NCI-H510A (cell line): ENCODE measurements at places on chromosomes 7 and 10.

DNA sequence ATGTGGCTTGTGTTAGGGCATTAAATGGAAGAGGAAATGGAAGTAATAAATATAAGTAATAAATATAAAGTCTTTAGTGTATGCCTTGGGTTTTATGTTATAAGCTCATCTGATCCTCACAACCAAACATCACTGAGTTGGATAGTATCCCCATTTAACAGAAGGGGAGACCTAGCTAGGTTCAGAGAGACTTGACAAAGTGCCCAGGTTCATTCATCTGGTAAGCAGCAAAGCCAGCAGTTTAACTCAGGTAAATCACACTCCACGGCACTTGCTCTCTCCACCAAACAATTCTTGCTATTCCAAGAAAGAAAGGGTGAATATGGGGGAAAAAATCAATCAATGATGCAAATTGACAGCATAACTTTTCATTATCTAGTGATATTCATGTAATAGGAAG, 167.3 kb downstream of the MAGI2 start:
- DNase-seq: no peak

DNA sequence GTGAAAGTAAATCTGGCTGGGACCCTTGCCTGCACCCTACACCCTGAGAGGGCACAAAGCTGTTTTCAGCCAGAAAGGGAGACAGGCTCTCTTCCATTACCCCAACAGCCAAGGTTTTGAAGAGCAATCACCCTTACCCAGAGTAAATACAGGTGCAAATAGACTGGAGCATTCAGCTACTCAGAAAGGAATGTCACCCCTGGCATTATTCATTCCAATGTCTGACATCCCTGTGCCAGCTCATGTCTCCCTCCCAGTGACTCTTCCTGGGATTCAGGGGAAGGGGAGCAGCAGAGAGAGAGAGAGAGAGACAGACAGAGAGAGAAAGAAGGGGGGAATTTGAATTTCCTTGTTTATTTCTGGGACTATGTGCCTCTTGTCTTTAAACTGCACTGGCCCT, 611.8 kb downstream of the SORCS3 start:
- no peak for DNase-seq

DNA sequence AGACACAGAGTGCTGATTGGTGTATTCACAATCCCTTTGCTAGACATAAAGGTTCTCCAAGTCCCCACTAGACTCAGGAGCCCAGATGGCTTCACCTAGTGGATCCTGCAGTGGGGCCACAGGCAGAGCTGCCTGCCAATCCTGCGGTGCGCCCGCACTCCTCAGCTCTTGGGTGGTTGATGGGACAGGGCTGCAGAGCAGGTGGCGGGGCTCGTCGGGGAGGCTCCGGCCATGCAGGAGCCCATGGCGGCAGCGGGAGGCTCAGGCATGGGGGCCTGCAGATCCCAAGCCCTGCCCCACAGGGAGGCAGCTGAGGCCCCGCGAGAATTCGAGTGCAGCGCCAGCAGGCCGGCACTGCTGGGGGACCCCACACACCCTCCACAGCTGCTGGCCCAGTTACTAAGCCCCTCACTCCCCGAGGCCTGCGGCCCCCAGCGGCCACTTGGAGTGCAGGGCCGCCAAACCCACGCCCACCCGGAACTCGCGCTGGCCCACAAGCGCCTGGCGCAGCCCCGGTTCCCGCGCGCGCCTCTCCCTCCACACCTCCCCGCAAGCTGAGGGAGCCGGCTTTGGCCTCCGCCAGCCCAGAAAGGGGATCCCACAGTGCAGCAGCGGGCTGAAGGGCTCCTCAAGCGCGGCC, 7.7 kb upstream of the BET1 start:
- no peak for DNase-seq

DNA sequence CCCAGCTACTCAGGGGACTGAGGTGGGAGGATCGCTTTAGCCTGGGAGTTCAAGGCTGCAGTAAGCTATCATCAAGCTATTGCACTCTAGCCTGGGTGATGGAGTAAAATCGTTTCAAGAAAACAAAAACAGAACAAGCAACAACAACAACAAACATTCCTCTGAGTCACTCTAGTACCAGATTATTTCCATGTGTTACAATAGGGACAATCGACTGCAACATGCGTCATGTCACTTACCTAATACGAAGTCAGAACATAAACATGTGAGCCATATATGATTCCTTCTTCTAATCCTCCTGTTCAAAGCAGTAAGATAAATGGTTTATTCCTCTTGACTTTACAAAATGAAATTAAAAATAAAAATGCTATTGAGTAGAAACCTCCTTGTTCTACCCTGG, 57.3 kb downstream of the ZNF438 start:
- DNase-seq: no peak

DNA sequence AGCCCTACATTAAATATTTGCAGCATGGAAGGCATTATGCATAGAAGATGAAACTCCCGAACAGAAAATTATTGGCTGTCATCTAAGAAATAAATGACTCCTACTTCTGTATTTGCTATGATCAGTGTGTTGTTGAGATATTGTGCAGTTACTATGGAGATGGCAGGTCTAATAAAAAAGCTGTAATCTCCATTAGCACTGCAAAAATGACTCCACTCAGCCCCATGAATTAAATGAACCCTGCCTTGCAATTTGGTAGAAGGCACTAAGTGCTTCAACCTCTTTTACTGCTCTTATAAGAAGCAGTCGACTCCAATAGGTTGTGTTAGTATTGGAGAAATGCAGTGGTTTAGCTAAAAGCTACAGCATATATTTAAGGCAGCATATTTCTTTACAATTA, 290.0 kb upstream of the PHYHIPL start:
- no peak for DNase-seq

DNA sequence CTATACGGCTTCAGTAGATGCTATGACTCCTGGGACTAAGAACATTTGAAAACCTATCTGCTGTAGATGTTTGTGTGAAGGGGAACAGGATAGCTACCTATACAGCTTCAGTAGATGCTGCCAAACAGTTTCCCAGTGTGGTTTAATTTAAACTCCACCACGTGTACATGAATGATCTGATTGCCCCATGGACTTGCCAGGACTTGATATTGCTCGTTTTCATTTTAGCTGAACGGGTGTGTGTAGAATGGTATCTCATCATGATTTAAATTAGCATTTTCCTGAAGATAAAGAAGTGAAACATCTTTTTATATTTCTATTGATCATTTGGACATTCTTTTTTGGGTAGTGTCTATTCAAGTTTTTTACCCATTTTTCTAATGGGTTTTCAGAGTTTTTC, 77.8 kb upstream of the PIP4K2A start:
- no peak for DNase-seq

- no peak for DNase-seq
Observed at GRCh38 chr10:33665501-33665900, 331.0 kb upstream of the NRP1 start.

DNA sequence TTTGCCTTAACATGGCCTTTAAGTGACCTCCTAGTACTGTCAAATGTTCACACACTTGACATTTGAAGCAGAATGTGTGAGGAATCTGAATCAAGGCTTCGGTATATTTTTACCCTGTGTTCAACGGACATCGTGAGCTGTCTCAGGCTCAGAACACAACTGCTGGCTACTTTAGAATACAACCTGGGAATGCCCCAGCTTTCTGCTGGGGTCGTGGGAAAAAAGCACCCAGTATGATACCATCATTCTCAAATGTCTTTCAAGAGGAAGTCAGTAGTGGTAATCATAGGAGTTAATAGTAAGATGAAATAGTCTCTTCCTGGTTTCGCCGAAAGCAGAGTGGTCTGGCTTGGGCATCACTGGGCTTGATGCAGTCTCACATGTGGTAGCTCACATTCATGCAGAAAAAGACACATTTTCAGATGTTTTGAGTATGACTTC, 67.2 kb downstream of the CREB5 start:
- no peak for DNase-seq

GRCh38 chr10:33016988-33017387, 59.0 kb upstream of the ITGB1 start:
- no peak for DNase-seq

GRCh38 chr7:27616914-27617548, 45.7 kb downstream of the HIBADH start:
- no peak for DNase-seq

DNA sequence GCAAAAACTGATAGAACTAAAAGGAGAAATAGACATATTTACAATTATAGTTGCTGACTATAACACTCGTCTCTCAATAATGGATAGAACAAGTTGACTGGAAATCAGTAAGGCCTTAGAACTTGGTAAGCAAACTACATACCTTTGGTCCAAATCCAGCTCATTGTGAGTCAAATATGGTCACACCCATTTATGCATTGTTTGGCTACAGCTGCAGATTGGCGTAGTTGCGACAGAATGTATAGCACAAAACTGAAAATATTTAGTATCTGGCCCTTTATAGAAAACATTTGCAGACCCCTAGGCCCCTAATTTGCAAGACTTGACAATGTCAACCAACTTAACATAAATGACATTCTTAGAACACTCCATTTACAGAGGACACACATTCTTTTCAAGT, 103.6 kb upstream of the EGR2 start:
- DNase-seq: no peak
